Panc1 (cell line): ENCODE measurements at places on chromosomes 7 and 10.
A peak's percentile ranks its signal among the peaks of the same experiment; 100 is the strongest.

GRCh38 chr7:129908181-129908580 is 44.6 kb downstream of the UBE2H start:
- no peak for DNase-seq
- H3K4me3 ChIP-seq, result no peak overlapping the region
- H3K4me1 ChIP-seq, result no peaks in the 10 kb centered on the region; the same call in 1 of the 2 replicates

DNA sequence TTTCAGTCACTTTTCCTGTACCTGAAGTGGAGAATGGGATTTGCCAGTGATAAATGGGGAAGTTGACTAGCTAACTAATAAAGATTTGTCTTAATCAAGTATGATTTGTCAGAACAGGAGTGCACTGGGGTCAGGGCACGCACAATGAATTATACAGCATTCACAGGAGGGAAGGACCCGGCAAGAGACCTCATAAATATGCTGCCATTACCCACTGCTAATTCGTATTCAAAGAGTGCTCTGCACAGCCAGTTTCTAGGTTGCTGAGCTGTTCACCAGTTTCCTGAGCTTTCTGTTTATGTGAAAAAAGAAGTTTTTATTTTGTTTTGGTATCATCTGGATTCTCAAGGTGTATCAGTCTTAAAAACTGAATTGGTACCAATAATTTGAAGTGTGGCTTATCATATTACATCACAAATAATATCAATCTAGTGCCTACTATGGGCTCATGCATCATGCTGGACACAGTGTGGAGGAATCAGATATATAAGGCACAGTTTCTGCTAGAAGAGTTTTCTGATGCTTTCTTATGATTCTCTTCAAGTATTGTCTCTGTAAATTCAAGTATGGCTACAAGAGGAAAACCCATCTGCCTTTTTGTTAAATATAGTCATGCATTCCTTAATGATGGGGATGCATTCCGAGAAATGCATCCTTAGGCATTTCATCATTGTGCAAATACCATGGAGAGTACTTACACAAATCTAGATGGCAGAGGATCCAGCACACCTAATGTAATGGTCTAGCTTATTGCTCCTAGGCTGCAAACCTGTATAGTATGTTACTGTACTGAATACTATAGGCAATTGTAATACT is 202.2 kb downstream of the VTI1A start:
- H3K4me3 ChIP-seq, result no peak overlapping the region
- no peak overlapping the region for H3K27ac ChIP-seq
- no peaks in the 10 kb centered on the region for H3K27me3 ChIP-seq
- no peaks in the 10 kb centered on the region for H3K36me3 ChIP-seq
- no peak for DNase-seq

DNA sequence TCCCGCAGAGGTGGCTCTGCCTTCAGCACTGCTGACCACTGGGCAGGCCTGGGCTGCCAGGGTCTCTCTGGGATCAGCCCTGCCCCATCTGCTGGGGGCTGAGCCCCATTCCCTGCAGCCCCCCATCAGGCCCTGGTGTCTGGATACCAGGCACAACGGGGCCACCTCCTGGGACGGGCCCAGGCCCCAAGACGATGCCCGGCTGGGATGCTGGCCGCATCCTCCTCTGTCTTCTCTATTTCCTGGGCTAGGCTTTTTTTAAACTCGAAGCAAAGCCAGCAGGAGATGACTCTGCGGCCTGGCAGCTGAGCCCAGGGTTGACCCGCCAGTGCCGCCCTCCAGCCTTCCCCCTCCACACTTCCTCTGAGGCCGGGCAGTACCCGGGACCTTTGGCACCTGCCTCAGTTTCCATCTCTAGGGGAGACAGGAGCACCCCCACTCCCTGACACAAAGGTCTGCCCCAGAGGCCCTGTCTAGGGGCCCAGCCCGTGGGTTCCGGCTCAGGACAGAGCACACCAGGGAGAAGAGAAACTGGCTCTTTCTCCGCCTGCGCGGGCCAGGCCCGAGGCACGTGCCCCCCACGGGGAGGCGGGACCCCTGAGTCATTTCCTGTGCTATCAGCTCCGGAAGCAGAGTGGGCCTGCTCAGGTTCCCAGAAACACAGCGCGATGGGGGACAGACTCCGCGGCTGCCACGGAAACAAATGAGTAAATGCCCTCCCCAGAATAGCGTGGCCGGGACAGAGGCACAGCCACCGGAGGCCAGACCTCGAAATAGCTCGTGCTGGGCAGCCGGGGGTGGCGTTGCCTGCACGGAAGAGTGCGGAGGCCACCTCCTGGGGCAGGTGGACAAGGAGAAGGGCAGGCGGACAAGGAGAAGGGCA is 84.6 kb upstream of the PDGFA start:
- H3K27me3 ChIP-seq, result no peaks in the 10 kb centered on the region
- H3K4me3 ChIP-seq, result no peak overlapping the region
- H3K4me1 ChIP-seq, result no peaks in the 10 kb centered on the region; the same call in 1 of the 2 replicates
- H3K27ac ChIP-seq, result no peak overlapping the region
- H3K36me3 ChIP-seq, result no peaks in the 10 kb centered on the region

DNA sequence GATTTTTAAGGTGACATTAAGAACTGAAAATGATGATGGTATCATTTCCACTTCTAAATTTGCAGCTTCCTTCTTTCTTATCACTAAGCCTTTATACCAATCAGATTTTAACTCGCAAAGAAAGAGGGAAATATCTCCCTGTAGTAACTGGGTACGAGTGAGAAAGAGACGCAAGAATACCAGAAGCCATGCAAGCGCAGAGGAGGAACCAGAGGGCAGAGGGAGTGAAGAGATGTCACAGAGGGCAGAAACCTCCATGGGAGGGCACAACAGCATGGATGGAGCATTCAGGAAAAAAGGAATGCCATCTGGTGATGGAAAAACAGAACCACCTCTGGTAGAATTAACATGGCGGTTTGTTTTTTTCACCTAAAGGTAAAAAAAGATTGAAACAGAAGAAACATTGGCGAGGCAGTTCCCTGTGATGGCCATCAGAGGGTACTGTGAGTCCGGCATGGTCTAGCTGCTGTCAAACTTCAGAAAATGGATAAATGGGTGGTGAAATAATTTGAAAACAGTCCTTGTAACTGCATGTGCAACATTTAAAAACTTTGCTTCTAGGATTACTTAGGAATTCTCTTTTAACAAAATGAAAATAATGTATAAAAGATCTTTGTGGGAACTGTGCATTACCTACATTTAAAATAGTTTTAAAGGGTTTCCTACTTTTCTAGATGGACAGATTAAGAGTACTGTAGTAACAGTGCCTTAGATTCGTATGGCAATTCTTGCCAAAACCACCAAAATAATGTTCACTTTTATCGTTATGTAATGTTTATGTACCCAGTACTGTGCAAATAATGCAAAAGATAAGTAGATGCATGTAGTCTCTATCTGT is 91.8 kb downstream of the ARHGAP12 start:
- peak; percentile 13 for DNase-seq
- H3K4me3 ChIP-seq, result no peak overlapping the region
- H3K27me3 ChIP-seq, result no peaks in the 10 kb centered on the region

DNA sequence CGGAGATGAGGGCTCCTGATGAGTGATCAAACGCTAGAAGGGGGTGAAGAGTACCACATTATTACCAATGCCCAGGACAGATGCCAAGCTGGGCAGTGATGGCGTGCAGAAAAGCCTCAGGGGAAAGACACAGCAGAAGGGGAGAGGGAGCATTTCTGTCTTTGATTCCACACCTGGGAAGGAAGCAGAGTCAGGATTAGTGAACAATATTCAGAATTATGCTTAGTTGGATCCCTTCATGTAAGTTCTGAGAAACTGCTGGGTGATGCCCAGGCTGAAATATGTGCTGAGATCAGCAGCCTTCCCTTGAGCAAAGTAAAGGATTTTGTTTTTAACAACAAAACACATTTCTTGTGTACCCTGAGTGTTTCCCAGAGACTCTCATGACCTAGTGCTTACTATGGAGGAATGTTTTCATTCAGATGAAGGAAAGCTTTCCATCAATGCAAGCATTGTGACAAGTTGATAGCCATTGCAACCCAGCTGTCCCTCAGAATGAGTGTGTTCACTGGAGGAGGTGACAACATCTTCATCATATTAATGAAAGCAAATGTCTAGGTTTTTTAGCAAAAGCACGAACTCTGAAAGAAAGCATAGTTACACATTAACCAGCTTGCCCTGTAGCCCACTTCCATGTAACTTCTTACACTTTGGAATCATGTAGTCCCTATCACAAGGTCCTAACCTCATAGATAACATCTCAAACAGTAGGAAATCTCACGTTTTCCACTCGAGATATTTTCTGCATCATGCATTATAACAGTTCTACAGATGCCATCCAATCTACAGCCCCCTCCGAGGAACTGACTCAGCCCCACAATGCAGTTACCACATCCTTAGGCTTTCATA is 23.8 kb upstream of the AKR1C1 start:
- no peaks in the 10 kb centered on the region for H3K36me3 ChIP-seq
- H3K27ac ChIP-seq, result no peak overlapping the region
- H3K4me3 ChIP-seq, result no peak overlapping the region
- DNase-seq, result no peak
- H3K27me3 ChIP-seq, result no peaks in the 10 kb centered on the region
- H3K4me1 ChIP-seq, result no peaks in the 10 kb centered on the region

DNA sequence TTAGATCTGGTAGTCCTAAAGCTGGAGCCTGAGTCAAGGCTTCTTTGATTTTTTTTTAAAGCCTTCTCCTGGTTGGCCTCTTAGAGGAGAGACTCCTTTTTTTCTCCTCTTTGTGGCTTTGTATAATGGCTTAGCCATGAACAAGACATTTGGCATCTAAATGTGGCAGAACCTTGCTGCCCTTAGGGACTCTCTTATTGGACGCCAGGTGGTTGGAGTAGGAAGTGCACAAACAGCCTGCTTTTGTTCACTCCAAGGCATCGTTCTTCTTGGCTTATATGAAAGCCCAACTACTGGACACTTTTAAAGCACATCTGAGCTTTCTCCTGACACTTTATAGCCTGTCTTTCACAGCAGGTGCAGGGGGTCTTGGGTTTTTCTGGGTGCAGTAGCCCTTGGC is 25.0 kb downstream of the ZPBP start:
- H3K4me3 ChIP-seq, result peak overlapping the region; percentile 53; the same call in 1 of the 2 replicates
- peaks cover 8% of the 10 kb centered on the region; the same call in 1 of the 2 replicates for H3K4me1 ChIP-seq
- H3K27me3 ChIP-seq, result no peaks in the 10 kb centered on the region
- DNase-seq, result no peak
- no peaks in the 10 kb centered on the region for H3K36me3 ChIP-seq
- H3K27ac ChIP-seq, result no peak overlapping the region

DNA sequence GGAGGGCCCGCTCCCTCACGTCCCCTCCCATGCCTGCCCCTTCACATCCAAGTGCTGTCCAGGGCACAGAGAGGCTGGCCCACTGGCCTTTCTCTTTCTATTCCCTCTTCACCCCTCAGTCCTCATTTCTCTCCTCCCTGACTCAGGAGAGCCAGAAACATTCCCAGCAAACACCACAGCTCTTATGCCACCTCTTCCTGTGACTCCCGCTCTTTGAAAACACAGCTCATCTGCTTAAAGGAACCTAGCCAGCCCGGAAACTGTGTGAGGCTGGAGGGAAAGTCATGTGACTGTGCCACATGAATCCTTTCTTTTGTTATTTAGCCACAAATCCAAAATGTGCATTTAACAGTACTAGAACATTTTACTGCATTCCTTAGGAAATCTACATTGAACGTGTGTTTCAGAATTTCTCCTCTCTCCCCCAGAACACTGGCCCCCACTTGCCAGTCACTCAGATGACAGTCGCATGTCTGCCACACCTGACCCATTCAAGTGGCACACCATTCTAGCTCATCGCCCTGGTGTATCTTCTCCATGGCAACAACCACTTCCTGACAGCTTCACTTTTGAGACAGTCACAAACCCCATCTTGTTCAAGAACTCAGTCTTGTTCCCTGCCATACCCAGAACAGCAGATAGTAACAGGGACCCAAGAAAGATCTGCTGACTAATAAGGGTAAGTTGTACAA is 42.8 kb downstream of the GRB10 start:
- H3K4me3 ChIP-seq, result no peak overlapping the region
- H3K36me3 ChIP-seq, result no peaks in the 10 kb centered on the region
- H3K27ac ChIP-seq, result no peak overlapping the region

DNA sequence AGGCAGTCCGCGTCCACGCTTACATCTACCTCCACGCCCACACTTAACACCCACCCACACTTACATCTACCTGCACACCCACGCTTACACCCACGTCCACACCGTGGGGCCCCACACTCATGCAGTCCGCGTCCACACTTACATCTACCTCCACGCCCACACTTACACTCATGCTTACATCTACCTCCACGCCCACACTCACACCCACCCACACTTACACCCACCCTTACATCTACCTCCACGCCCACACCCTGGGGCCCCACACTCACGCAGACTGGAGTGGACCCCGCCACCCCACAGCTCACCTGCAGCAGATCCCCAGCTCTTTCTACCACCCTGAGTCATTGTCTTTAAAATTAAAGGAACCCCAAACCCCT is 32.4 kb upstream of the PWWP2B start:
- no peaks in the 10 kb centered on the region for H3K4me1 ChIP-seq
- H3K36me3 ChIP-seq, result no peaks in the 10 kb centered on the region
- no peak overlapping the region for H3K4me3 ChIP-seq
- no peak for DNase-seq
- H3K27me3 ChIP-seq, result no peaks in the 10 kb centered on the region

GRCh38 chr10:125707541-125708468 is 11.7 kb upstream of the EDRF1 start:
- H3K36me3 ChIP-seq, result no peaks in the 10 kb centered on the region
- peaks cover 35% of the 10 kb centered on the region for H3K4me1 ChIP-seq
- no peak overlapping the region for H3K4me3 ChIP-seq
- H3K27me3 ChIP-seq, result no peaks in the 10 kb centered on the region

DNA sequence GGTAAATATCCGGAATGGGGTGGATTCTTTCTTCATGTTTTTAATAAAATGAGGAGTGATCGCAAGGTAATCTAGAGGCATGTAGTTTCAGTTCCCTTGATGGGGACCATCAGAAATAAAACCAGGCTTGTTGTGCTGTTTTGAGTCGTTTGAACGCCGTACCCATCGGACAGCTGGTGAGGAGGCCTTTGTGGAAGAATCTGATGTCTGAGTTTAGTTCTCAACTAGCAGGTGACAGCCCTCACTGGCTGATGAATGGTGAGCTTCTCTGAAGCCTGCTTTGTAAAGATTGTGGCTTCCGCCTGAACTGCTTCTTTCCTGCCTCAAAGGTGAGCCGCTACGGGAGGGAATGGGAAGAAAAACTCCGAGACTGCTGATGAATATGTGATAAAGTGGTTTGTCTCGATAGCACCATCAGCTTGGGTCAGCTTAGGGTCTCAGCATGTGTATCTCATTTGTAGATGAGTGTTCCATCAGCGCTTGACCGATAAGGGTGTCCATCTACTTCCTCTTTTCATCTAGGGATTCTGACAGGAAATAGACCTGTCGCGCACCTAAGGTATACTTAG is 977 bp downstream of the TMEM248 start:
- DNase-seq, result no peak
- peak overlapping the region; percentile 87 for H3K27ac ChIP-seq
- peaks cover 13% of the 10 kb centered on the region for H3K4me1 ChIP-seq
- no peaks in the 10 kb centered on the region for H3K27me3 ChIP-seq

GRCh38 chr7:142539901-142540300 is 209.4 kb upstream of the PRSS1 start:
- no peak overlapping the region for H3K27ac ChIP-seq
- no peak overlapping the region for H3K4me3 ChIP-seq
- H3K36me3 ChIP-seq, result no peaks in the 10 kb centered on the region

- DNase-seq, result no peak
- no peak overlapping the region for H3K27ac ChIP-seq
- H3K27me3 ChIP-seq, result no peaks in the 10 kb centered on the region
These were observed 119.3 kb downstream of the FAM53B start for GRCh38 chr10:124624895-124625294.

GRCh38 chr7:11776039-11776438 is 56.0 kb downstream of the THSD7A start:
- H3K27ac ChIP-seq, result peak overlapping the region; percentile 68; the same call in 1 of the 2 replicates
- no peak for DNase-seq
- no peaks in the 10 kb centered on the region for H3K36me3 ChIP-seq
- no peaks in the 10 kb centered on the region for H3K27me3 ChIP-seq
- peaks cover 3% of the 10 kb centered on the region; the same call in 1 of the 2 replicates for H3K4me1 ChIP-seq
